ENCODE measurements at places on chromosomes 4 and X.

- DNase-seq: no peak
Measured at GRCh38 chrX:71482228-71482958, 50.5 kb upstream of the OGT start.

DNA sequence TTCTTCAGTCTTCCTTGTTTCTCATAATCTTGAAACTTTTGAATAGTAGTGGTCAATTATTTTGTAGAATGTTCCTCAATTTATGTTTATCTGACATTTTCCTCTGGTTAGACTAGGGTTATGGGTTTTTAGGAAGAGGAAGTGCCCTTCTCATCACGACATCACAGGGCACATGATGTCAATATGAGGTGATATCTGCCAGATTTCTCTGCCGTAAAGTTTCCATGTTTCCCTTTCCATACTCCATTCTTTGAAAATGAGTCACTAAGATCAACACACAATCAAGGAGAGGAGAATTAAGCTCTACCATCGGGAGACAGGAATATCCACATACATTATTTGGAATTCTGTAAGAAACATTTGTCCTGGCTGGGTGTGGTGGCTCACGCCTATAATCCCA is 28.4 kb downstream of the RP2 start:
- DNase-seq: no peak

- DNase-seq: no peak
Measured at GRCh38 chr4:79445371-79445781, 37.3 kb upstream of the GK2 start.

GRCh38 chr4:70099206-70099605 is 49.0 kb downstream of the HTN1 start:
- no peak for DNase-seq

DNA sequence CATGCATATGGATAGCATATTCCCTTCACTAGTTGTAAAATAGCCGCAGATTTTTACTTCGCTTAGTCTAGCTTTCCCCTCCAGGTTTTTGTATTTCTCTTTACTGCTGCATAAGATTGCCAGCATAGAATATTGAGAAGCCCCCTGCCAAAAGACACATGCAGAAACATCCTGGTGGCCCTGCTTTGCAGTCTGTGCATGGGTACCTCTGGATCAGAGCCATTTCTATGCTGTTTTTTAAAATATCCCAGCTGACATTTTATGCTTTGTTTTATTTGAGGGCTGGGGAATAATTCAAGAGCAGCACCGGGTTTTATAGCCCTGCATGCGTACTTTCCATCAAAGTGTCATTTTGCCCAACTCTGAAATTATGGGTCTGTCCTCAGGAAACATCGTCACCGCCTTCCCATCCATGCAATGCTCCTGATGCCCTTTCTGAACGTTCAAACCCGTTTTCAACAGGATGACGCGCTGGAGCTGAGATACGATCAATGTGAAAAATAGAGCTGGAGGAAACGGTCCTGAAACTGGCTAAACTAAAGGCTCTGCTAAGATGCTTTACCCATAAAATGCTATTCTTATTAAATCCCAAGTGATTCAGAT is 314.3 kb downstream of the EVC2 start:
- DNase-seq: no peak

- no peak for DNase-seq
Measured at GRCh38 chrX:21778236-21778635, 20.3 kb upstream of the SMPX start.

DNA sequence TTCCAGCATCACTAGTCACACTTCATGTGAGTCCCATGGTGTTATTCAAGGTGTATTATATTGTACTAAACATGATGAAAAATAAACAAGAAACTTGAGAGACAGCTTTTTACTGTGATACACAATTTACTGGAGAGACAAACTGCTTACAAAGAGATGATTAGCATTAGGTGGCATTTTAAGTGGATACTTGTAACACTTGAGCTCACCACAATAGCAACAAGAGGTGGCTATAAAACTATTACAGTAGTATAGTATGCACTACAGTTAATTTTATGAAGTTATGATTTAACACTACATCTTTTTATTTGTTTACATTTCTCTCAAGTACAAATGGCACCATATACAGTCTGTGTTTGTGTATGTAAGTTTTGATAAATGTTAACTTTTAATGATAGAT is 246.6 kb downstream of the PARM1 start:
- DNase-seq: no peak

- no peak for DNase-seq
Measured at GRCh38 chrX:135931644-135932487, 38.4 kb downstream of the SAGE1 start.

DNA sequence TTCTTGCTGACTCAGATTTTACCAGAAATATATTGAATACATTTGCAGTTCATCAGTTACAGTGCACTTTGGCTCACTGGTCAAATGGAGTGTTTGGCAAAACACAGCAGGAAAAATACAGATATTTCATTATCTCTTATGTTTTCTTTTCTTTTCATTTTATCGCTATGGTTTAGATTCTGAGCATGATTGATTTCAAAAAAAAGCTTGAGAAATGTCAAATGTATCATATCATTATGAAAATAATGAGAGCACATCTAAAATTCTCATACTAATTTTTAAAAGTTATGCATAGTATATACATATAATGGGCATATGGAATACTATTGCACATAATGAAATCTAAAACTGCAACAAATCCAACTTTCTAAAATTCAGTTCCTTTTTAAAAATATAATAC is 593.8 kb upstream of the PCDH7 start:
- no peak for DNase-seq

Measured in stimulated activated CD4-positive, alpha-beta T cell treated with anti-CD3 and anti-CD28 coated beads, TNF-alpha, amount 100 ng/mL, for 24 hours (primary cell).